ENCODE measurements at places on chromosomes 13 and 19.

- H3K27ac ChIP-seq, result no peak overlapping the region
- H3K4me3 ChIP-seq, result no peak overlapping the region
- no peaks in the 10 kb centered on the region for H3K4me1 ChIP-seq
- H3K36me3 ChIP-seq, result peaks cover 59% of the 10 kb centered on the region
- no peak for DNase-seq
Measured at GRCh38 chr19:38478273-38478971, 44.9 kb downstream of the RYR1 start.

- H3K27me3 ChIP-seq, result no peaks in the 10 kb centered on the region
- peak overlapping the region; percentile 22 for H3K27ac ChIP-seq
- H3K36me3 ChIP-seq, result peaks cover 3% of the 10 kb centered on the region
- no peak for DNase-seq
Measured at GRCh38 chr13:98510156-98510509, 66.8 kb downstream of the STK24 start.

GRCh38 chr13:80126389-80127068, 214.4 kb downstream of the SPRY2 start:
- H3K27me3 ChIP-seq, result no peaks in the 10 kb centered on the region
- H3K36me3 ChIP-seq, result no peaks in the 10 kb centered on the region
- no peaks in the 10 kb centered on the region for H3K4me1 ChIP-seq
- H3K27ac ChIP-seq, result no peak overlapping the region
- no peak overlapping the region for H3K4me3 ChIP-seq
- DNase-seq, result no peak

- H3K27me3 ChIP-seq, result peaks cover 8% of the 10 kb centered on the region
- no peak overlapping the region for H3K27ac ChIP-seq
- peaks cover 22% of the 10 kb centered on the region for H3K36me3 ChIP-seq
- peak overlapping the region; percentile 44 for H3K4me3 ChIP-seq
- peaks cover 5% of the 10 kb centered on the region for H3K4me1 ChIP-seq
Measured at GRCh38 chr19:50050406-50051227, 24.8 kb downstream of the ZNF473 start.

All from muscle of leg (tissue), 16 donors.